ENCODE measurements at places on chromosomes 4 and X.

DNA sequence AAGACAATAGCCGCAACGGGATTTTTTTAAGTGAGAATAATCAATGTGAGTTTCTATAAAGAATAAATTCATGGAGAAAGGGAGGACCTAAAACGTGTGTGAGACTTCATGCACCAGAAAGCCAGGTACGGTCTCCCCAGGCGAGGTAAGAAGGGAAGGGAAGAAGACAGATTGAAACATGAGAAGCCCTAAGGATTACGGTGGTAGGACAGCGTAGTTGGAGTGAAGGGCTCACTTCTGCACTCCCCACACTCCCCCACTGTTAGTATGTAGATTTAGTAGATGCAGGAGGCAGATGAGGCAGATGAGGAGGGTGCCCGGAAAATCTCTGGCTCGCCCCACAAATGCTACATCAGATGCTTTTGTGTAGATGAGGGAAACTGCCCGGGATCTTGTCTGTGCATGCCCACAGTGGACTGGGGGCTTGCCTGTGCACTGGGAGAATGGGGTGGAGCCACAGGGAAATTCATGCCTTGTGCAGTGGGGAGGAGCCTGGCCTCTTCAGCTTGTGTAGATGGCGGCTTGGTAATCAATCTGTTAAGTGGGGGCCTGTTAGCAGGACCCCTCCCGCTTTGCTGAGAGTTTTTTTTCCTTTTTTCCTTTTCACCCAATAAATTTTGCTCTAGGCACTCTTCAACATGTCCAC, 1544.5 kb upstream of the TENM3 start:
- DNase-seq: no peak

GRCh38 chr4:111807576-111807975, 337.7 kb upstream of the FAM241A start:
- DNase-seq: no peak

- peak; percentile 97 for DNase-seq
Measured at GRCh38 chr4:7649741-7650531, 215.2 kb upstream of the PSAPL1 start.

GRCh38 chrX:29477878-29478277, 737.5 kb upstream of the MAGEB2 start:
- DNase-seq: no peak

GRCh38 chr4:1522606-1523005, 116.4 kb upstream of the NKX1-1 start:
- no peak for DNase-seq

- no peak for DNase-seq
Measured at GRCh38 chr4:104217526-104217925, 277.2 kb downstream of the CXXC4 start.

DNA sequence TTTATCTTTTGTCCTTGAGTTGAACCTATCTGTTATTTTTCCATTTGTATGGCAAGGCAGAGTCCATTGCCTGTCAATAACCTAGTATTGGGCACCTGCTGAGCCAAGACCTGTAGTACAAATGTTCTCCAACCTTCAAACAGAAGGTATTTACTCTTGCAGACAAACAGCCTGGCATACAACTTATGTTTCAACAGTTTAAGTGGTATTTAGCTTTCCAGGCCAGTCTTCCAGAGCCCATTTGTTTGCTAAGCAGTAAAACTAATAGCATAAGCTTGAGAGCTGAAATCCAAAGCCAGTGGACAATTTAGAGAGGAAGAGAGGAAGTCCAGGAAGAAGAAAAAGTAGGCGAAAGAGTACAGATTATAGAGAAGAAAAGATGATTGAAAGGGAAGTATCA, 979.3 kb downstream of the GLUD2 start:
- DNase-seq: no peak

- peak; percentile 41 for DNase-seq
Measured at GRCh38 chr4:80005863-80006262, 67.2 kb downstream of the ANTXR2 start.

DNA sequence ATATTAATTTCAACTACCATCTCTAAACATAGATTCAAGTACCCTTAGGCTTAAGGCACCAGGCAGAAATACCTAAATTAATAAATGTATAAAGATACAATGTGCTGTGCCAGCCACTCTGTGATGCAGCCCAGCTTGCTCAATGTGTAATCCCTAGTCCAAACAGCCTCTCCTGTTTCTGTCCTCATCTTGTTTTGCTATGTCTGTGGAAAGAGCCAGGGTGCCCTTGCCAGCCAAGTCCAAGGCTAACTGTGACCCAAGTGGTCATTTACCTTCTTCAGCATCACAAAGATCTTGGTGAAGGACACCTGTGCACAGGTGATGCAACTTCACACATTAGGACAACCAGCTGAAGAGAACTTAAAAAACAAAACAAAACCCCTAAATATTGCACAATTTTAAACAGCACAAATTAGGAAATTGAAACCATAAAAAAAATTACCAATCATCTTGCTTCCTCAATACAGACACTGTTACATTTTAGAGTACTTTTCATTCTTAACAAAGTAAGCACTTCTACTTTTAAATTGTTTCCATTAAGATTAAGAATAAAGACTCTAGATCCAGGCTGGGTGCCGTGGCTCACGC, 89.6 kb downstream of the C4orf51 start:
- DNase-seq: no peak

DNA sequence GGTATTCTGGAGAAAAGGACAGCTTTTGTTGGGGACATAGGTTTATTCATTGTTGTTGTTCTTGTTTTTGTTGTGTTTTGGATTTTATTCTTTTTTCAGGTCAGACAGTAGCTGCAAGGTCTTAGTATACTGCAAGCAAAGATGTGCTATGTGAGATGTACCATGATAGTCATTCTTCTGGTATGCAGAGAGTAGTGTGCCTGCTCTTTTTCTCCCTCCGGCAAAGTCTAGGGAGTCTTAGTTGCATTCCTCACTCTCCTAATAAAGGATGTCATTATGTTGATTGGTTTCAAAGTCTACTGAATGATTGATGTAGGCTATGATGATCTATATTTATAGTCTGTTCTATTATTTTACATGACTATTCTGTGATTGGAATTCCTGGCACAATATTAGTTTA, 119.9 kb upstream of the POF1B start:
- DNase-seq: no peak

DNA sequence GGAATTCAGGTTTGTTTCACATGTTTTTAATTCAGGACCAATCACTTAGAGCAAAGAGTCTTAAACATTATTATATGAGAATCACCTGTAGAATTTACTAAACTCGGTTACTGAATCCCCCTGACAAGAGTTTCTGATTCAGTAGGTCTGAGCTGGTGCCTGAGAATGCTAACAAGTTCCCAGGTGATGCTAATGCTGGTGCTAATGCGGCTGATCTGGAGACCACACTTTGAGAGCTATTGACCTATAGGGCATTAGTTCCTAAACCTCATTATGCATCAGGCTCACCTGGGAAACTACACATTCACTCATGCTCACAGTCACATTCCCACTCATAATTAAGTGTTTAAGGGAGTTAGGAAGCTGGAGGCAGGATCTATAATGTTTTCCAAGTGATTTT, 36.1 kb upstream of the NUDT6 start:
- DNase-seq: no peak

GRCh38 chrX:21374163-21374993, at the start of gene CNKSR2:
Gene CNKSR2, plus strand, starts transcription at chrX:21374418. Its CDS starts 480 bp downstream, at chrX:21374898.
- peak; percentile 14 for DNase-seq

GRCh38 chr4:7206385-7206784, 14.0 kb downstream of the SORCS2 start:
- peak; percentile 65 for DNase-seq

- peak; percentile 94 for DNase-seq
Measured at GRCh38 chr4:119113033-119113655, 22.5 kb upstream of the MYOZ2 start.

DNA sequence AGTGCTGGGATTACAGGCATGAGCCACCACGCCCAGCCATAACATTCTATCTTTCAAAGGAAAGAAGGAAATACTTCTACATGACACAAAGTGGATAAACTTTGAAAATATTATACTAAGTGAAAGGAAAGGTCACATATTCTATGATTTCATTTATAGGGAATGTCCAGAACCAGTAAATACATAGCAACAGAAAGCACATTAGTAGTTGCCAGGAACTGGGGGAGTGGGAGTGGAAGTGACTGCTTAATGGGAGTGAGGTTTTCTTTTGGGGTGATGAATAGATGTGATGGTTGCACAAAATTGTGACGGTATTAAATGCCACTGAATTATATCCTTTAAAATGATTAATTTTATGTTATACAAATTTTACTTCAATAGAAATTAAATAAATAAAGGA, 95.7 kb upstream of the IL15 start:
- peak; percentile 38 for DNase-seq

GRCh38 chr4:15457406-15458201, 12.1 kb upstream of the CC2D2A start:
- DNase-seq: peak; percentile 68

DNA sequence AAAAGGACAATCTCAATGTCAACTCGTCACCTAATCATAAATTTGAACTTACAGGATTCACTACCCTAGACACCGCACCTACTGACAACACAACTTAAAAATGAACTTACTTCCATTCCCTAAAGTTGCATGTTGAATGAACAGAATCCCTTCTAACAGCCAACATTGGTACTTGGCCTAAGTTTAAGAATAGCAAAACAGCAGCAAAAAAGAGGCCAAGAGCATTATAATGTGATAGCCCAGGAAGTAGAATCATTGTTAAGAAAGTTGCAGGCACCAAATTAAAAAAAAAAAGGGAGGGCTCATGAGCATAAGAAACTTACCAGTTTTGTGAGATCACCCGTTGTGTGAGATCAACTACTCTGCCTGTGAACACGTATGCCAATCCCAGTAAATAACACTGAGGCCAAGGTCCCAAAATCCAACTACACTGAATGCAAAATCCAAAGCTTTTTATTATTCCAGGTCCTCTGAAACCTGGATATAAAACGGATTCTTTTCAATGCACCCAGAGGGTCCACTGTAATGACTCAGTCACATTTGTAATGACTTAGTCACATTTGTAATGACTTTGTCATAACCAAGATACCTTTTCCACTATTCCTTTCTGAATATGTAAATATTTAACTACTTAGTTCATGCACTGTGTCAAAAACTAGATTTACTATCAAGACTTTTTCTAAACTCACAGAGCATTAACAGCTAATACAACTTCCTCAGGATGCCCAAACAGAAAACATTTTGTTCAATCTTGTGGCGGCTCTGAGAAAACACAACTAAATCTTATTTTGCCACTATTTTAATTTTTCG, 6.8 kb downstream of the HNRNPDL start:
- DNase-seq: peak; percentile 78

- peak; percentile 5 for DNase-seq
Measured at GRCh38 chrX:46758163-46758955, 559 bp downstream of the SLC9A7 start.

DNA sequence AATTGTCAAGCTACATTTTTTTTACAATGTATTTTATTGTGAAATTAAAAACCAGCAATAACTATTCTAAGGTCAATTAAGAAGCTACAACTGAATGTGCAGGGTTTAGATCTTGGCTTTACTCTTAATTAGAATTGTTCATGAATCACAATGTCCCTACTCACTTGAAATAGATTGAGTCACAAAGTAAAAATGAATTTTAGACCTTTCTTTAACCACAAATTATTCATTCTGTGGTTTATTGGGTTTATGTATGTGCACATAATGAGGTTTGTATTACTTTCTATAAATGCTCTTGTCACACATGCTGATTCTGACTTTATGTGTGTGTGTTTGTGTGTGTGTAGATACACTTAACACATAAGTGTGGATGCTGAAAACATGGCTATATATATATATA, 647.0 kb upstream of the AADAT start:
- DNase-seq: peak; percentile 57

DNA sequence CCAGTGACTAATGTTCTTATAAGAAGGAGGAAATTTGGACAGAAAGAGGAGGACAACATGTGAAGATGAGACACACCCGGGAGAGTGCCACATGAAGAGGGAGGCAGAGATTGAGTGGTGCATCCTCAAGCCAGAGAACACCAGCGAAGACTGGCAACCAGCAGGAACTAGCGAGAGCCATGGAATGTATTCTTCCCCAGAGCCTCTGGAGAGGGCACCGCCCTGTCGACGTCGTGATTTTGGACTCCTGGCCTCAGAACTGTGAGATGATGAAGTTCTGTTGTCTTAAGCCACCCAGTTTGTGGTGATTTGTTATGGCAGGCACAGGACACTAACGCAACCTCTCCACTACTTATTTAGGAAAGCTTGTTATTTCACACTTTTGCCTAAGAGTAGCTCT, 196.0 kb upstream of the TLL1 start:
- DNase-seq: no peak

- DNase-seq: no peak
Measured at GRCh38 chr4:56674984-56675383, 6.1 kb downstream of the HOPX start.

GRCh38 chrX:118271775-118272174, 74.1 kb upstream of the WDR44 start:
- DNase-seq: no peak

- peak; percentile 65 for DNase-seq
Measured at GRCh38 chr4:133147921-133148689, 989 bp upstream of the PCDH10 start.

GRCh38 chrX:106932492-106932923, 12.3 kb downstream of the CLDN2 start:
- no peak for DNase-seq

DNA sequence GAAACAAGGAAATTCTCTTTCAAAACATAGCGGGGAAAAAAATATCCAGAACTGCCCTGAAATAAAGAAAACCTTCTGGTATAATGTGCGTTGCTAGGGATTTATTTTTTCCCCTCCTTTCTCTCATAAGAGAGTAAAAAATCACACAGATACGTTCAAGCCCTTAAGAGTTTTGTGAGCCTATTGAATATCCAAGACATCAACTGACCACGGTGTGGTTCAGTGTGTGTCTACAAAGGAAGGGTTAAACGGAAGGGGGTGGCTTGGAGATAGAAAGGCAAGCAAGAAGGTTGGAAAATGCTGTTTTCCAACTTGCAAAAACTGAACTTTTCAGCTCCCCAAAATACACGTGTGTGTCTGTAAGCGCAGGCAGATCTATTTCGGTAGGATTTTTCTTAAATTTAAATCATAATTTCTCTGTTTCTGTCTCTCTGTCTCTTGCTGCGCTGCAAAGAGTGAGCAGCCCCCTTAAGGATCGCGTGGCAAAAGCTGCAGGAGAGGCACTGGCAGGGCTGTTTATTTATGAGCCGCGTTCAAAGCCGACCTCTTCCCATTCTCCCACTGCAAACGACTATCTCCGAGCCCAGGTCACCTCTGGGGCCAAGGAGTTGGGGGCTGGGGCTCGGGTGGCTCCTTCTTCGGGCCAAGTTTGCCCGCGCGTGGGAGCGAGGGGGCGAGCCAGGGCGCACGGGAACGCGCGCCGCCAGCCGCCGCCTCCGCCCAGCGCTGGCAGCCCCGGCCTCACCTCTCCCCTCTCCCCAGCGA, 492 bp upstream of the SLIT2 start:
- no peak for DNase-seq

- DNase-seq: no peak
Measured at GRCh38 chr4:115152081-115152480, 38.7 kb upstream of the NDST4 start.

GRCh38 chr4:141563723-141564122, 72.7 kb upstream of the IL15 start:
- DNase-seq: no peak

DNA sequence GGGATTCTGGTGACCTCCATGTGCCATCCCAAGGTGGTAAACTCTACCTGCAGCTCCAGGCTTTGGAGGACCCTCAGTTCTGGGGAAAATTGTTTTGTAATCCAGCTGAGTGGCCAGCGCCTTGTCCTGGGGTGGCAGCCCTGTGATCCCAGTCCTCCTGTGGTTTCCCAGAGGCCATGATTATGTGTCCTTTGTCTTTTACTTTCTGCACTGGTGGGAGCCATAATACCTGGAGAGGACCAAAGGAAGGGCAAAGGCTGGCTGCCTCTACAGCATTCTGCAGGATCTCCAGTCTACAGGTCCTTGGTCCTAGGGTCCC, 64.0 kb downstream of the NBDY start:
- DNase-seq: no peak
